Hematopoietic multipotent progenitor cell treated with erythropoietin and hydrocortisone succinate and interleukin-3 and kit ligand, for 8 days (in vitro differentiated cells): ENCODE measurements at places on chromosomes 5 and 9.

GRCh38 chr9:16342246-16343020 lies 528.0 kb downstream of the BNC2 start:
- no peak for DNase-seq

- no peak for DNase-seq
Measured at GRCh38 chr9:137592767-137593166, 2.5 kb upstream of the ZMYND19 start.

GRCh38 chr5:94467346-94467953 lies 151.0 kb downstream of the KIAA0825 start:
- DNase-seq = no peak

DNA sequence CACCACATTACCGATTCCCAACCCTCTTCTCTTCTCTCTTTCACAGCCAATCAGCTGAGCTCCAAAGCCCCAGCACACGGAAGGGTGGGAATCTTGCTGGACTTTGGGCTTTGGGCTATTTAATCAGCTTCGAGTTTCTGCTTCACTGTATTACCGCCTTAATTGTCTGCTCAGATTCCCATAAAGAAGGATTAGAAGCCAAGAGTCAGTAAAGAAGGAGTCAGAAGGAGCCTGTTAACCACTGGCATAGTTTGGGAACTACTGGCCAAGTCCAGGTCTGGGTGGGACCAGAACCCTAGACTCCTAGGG lies 4.4 kb downstream of the SPRY4 start:
- DNase-seq = no peak

DNA sequence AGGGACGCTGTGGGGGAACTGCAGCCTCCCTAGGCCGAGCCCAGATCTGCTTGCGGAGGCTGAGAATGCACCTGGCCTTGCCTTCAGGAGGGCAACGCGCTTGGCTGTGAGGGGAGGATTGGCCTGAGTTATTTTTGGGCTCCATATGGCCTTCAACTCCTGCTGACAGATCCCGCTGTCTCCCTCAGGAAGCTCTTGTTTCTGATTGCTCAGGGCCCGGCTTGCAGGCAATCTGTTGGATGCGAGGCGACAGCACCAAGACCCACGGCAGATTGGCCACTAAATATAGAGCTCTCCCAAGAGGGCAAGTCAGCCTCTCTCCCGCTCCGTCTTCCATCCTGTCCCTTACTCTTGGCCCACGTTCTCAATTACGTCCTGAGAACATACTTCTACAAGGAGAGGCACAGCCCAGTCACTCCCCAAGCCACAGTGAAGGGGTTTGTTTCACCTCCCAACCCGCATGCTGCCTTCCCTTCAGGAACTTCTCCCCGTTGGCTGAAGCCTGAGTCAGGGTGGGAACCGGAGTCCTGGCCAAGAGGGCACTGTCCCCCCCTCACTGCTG lies 53.6 kb downstream of the RASGEF1C start:
- no peak for DNase-seq

DNA sequence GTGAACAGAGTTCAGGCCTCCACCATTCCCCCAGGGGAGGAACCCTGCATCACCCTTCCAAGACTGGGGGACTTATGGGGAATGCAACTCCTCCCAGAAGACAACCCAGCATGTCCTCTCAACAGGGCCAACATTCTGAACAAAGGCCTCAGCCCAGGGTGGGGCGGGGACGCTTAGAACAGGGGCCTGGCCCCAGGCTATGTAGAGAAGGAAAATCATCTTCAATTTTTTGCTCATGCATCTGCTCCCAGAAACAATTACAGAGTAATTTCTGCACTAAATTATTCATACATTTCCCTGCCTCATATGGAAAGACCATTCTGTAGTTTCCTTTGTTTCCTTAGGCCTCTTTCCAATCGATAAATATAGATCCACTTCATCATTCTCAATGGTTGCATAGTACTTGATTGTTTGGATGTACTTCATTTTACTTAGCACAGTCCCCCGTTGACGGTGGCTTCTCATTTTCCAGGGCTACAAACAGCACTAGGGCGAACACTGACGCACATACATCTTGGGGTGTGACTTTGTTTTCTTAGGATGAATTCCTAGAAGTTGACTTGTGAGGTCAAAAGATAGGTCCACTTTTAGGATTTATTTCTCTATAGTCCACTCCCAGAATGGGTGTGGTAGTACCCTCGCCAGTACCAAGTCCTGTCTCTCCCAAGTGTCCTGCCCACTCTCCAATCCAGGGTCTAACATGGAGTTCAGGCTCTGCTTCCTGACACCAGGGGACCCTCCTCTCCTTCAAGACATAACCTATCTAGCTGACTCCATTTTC lies 27.2 kb upstream of the SMU1 start:
- DNase-seq = no peak

DNA sequence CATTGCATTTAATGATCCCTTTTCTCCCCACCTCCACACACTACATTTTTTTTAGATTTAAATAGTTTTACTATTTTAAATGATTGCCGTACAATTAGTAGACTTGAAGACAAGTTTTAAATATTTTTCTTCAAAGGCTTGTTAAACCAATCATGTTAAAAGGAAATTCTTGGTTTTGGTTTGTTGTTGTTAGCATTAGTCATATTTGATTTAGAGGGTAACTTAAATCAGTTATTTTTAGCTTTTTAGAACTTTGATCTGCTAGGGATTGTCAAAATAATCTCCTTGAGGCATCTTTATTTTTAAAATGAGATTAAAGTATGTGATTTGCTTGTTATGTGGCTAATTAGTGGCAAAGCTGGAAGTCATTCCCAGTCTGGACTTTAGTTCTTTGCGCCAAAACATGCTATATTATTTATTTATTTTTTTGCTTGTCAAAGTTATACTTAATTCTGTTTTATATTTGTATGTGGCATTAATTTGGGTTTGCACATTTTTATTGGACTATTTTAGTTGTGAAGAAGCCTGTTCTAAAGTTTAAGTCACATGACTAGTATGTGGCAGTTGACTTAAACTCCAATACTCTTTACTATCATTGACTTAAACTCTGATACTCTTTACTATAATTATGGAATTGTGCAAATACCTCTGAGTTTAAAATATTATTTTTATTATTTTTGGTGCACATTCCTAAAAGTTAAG lies 14.7 kb downstream of the ITGA1 start:
- no peak for DNase-seq

DNA sequence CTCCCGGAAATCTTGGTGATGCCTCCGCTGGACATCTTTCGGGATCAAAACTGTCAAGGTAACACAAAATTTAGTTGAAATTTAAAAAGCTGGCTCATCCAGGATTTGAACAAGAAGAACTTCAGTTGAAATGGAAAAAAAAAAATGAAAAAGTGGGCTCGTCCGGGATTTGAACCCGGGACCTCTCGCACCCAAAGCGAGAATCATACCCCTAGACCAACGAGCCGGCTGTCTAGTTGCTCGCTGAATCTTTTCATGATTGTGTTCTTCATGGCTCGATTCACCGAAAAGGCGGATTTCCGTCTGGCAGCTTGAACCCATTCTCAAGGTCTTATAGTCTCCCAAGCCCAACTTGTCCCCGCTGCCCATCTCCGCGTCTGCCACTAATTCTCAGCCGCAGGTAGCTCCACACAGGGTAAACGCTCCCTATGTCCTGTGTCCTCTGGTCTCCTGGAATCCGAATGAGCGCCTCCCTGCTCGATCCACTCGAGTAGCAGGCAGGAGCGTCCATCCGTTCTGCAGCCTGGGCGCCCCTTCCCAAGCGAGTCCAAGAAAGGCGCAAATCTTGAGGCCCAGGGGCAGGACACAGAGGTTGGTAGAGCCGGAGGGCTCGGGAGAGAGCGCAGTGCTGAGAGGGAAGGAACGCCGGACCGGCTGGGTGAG lies 16.2 kb downstream of the TRIM7 start:
- peak; percentile 88 for DNase-seq

DNA sequence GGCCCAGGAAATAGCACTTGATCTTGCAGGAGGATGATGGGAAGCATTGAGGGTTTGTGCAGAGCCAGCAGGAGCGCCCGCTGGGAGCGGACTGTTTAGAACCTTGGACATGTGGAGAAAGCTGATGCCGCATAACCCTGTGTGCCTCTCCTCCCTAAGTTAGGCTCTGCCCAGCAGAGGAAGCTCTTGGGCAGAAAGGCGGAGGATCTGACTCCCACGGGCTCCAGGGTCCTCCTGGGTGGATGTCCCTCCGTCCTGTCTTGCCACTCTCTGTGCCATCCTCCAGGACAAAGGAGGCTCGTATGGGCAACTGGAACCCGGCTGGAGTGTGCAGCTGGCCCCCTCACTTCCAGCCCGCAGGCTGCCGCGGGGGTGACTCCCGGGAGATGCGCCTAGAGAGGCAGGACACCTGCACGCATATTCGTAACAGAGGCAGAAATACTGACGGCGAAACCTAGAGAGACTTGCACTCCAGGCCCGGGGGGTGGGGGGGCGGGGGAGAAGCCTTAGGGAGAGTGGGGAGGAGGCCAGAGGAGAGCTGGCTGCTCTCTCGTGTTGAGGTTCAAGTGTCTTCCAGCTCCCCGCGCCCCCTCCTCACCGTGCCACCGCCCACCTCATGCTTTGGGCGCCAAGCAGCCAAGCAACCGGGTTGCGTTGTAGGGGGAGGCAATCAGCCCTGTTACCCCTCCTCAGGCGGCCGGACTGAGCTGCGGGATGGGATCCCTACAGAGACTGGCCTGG lies 5.4 kb upstream of the FOXE1 start:
- no peak for DNase-seq

DNA sequence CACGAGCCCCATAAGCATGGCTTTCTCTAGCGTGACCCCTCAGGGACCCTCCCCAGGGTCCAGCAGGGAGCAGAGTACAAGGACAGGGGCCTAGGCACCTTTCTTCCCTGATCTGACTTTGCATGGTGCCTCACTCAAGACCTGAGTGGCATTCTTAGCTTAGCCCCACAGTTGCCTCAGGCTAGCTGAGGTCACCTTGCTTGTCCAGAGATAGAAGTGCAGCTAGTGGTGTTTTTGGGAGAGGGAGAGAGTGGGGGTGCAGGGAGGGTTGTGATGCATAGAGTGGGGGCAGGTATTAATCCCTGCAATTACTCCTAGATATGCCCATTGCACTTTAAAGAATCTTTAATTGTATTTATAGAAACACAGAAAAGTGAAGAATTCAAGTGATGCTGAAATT lies 8.4 kb upstream of the TRIO start:
- DNase-seq = no peak

DNA sequence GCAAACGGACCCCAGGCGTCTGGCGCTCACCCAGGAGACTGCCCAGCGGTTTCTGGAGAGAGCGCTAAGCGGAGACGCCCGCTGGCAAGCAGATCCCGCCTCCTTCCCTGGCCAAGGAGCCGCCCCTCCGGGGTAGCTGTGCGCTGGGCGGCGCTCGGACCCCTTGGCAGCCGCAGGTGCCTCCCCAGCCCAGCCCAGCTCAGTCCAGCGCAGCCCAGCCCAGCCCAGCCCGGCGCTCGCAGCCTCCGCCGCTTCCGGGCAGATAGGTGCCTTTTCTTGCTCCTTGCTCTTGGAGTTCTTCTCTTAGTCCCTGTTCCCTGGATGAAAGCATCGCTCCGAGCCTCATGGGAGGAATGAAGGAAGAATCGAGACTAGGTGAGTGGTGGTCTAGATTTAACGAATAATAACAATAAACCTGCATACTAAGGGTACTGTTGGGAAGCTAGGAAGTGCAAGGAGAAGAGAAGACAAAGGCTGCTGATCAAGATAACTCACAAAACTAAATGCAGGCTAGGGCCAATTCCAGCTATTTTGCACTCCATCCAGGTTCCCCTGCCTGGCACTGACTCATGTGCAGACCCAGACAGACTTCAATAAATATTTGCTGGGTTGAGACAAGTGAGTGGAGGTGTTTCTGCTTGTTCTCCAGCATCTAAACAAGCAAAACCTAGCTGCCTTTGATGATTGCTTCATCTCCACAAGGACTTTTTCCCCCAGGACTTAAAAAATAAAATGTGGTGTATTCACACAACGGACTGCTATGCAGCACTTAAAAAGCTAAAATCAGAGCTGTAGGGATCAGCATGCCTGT lies at the start of gene STK32A:
Gene STK32A (plus strand): TSS at position 202 of the 811 bp plus-strand sequence. CDS start 4,609 bp downstream, outside the sequence.
- DNase-seq = no peak

DNA sequence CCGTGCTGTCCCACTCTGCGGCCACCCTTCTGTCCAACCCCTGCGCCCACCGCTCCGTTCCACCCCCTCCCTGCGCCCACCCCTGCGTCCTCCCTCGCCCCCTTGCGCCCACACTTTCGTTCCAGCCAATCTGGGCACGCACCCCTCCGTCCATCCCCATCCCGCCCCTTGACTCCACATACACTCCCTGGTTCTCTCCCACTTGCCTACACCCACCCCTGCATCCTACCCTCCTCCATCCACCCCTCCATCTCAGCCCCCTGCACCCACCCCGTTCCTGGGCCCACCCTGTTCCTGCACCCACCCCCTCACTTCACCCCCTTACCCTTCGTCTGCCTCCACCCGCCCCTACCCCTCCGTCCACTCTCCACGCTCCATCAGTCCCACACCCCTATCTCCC lies 7.0 kb downstream of the ADAMTS13 start:
- no peak for DNase-seq

DNA sequence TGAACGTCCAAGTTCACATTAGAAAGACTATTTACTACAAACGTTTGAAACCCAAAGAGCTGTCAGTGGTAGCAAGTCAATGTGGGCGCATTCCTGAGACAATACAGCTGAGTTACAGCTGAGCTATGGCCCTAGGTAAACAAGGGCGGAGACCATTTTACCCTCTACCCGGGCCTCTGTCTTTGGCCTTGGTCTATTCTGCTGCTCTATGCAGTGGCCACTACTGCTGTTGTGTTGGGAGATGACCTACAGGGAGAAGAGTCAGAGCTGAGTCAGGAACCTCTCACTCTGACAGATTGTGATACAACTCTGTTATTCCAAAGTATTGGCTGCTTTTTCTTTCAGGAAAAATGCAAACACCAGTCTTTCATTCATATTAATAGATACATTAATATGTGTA lies 700.6 kb downstream of the SEMA5A start:
- no peak for DNase-seq

- peak; percentile 80 for DNase-seq
Measured at GRCh38 chr9:92790542-92791527, 26.2 kb upstream of the BICD2 start.

GRCh38 chr9:109036744-109037680 lies 23.7 kb upstream of the CTNNAL1 start:
- no peak for DNase-seq

- no peak for DNase-seq
Measured at GRCh38 chr5:633501-633955, 21.4 kb downstream of the CEP72 start.

GRCh38 chr9:131677049-131677443 lies 62.8 kb downstream of the RAPGEF1 start:
- no peak for DNase-seq

GRCh38 chr5:84113246-84114105 lies 271.2 kb downstream of the EDIL3 start:
- no peak for DNase-seq

GRCh38 chr9:63859475-63860215 lies 1425.4 kb downstream of the FOXD4L5 start:
- DNase-seq = peak; percentile 2

DNA sequence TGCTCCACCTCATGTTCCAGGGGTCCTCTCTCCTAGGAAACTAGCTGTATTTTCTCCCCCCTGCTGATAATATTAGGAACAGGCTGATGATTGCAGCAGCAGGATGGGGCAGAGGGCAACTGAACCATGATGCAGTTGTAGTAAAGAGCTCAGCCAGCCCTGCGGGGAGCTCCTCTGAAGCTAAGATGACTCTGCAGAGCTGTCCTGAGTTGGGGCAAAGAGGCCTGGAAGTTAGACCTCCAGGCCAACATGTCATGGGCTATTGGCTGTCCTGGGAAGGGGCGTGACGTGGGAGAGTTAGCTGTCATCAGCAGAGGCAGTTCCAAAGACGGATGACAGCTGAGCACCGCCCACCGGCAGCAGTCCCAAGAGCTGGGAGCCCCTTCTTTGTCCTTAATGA lies 6.6 kb upstream of the FBP1 start:
- no peak for DNase-seq

- no peak for DNase-seq
Measured at GRCh38 chr5:34957321-34957720, 28.0 kb downstream of the DNAJC21 start.
